ENCODE measurements at places on chromosomes 1 and 21.

- DNase-seq: no peak
These were observed 48.8 kb downstream of the H3-3A start for GRCh38 chr1:226111098-226111882.

- DNase-seq: no peak
These were observed 86.9 kb upstream of the SPAG17 start for GRCh38 chr1:118271883-118272282.

GRCh38 chr1:90114521-90115141 lies 119.7 kb downstream of the ZNF326 start:
- DNase-seq: no peak

DNA sequence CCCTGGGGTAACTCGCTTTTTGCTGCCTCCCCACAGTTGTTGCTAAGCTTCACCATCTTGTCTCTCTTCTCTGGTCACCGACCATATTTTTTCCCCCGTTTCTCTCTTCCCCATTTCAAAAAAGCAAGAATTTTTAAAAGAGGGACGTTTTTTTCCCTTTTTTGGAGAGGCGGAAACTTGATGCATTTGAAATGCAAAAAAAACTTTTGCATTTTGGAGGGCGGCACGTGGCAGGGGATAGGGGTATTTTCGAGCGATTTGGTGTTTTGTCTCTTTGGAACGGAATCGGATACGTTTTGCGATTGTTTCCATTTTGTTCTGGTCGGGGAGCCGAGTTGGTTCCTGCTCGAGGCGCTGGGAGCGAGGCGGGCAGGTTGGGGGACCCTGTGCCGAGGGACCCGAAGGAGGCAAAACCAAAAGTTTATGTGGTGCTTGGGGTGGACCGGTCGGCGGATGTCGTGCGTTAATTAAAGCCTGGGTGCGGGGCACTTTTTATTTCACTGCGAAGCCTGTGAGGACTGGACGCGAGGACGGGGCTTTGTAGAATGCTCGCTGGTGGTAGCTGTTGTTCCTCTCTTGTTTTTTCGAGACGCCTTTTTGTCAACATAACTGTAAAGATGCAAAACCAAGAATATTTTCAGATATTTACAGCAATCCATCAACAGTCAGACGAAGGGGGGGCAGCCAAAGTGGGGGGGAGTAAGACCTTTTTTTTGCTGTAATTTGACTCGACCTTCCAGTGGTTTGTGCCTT lies 884 bp downstream of the H3-3A start:
- no peak for DNase-seq

GRCh38 chr1:2635361-2636010 lies 2.7 kb upstream of the MMEL1 start:
- no peak for DNase-seq

- no peak for DNase-seq
These were observed 342.5 kb downstream of the DISC1 start for GRCh38 chr1:231969076-231969475.

- DNase-seq: peak; percentile 80
These were observed 28.3 kb downstream of the EIF2D start for GRCh38 chr1:206583707-206584648.

DNA sequence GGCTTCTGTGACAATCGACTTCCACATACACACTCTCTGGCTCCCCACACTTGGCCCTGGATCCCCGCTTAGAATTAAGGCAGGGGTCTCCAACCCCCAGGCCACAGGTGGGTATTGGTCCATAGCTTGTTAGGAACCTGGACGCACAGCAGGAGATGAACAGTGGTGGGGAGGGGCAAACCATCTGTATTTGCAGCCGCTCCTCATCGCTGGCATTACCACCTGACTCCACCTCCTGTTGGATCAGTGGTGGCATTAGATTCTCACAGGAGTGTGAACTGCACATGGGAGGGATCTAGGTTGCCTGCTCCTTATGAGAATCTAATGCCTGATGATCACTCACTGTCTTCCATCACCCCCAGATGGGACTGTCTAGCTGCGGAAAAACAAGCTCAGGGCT lies 16.0 kb downstream of the TRIM62 start:
- no peak for DNase-seq

DNA sequence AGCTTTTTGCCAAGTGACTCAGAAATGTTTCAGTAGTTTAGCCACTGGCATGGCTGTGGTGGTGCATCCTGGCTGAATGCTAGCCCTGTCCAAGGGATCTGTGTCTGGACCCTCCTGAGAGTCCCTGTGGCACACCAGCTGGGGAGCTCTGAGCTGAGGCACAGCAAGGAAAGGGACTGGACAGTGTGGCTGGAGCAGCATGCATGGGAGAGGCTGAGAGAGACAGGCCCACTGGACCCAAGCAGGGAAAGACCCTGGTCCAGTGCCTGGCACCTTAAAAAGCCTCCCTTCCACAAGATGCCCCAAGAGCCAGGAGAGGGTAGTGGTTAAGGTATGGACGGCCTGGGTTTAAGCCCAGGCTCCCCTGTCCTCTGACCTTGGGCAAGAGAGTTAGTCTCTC lies 35.3 kb downstream of the FAAH start:
- DNase-seq: no peak

- DNase-seq: no peak
These were observed 15.0 kb downstream of the OXCT2 start for GRCh38 chr1:39755965-39756659.

Measured in stimulated activated CD8-positive, alpha-beta memory T cell treated with anti-CD3 and anti-CD28 coated beads, Interleukin-7, amount 100 ng/mL, for 48 hours (primary cell).